ENCODE measurements at places on chromosomes 4 and X.

- no peak for DNase-seq
These were observed 83.3 kb downstream of the SORCS2 start for GRCh38 chr4:7275490-7276154.

DNA sequence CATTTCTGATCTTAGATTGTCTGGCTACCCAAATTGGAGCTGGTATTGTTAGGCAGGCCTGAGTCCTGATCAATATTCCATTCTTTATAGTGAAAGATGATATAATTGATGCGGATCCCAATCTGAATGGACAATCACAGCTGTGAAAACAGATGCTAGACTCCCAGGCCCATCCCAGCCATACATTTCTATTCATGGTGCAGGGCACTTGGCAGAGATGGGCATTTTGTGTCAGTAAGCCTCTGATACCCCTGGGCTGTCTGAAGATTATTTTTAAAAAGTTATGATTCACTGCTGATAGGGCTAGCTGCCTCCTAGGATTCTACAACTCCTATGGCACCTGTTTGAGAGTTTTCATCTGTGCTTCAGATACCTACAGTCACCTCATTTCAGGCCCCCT is 61.2 kb upstream of the TSPAN7 start:
- no peak for DNase-seq

DNA sequence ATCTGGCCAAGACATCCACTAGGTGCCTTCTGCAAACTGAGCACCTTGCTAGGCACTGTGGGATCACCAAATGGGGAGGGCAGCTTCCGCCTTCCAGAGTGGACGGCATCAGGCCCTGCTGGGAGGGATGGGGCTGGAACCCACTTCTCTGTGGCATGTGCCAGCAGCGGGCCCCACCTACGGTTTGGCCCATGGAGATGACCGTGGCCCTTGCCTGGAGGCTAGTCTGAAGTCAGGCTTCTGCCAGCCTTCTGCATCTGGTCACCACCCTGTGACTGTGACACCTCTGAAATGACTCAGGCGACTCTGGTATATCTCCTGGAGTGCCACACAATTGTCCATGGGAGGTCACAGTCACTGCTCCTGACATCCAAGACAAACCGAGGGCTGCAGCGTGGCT is 7.2 kb downstream of the SSR4 start:
- DNase-seq = no peak

DNA sequence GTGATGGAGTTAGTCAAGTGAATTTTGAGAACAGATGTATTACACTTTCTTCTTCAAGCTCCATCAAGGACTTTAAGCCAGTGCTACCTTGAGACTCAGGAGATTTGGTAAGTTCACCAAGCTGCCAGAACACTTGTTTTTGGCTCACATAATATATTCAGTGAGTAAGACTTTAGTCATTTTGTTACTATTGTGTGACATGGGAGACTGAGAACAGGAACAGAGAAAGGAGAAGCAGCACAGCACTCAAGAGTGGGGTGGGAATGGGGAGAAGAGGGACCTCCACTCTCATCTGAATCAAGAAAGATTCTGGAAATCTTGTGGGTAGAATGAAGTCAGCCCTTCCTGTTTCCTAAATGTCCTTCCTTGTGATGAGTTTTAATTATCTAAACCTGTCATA is 87.3 kb upstream of the TET2 start:
- no peak for DNase-seq

DNA sequence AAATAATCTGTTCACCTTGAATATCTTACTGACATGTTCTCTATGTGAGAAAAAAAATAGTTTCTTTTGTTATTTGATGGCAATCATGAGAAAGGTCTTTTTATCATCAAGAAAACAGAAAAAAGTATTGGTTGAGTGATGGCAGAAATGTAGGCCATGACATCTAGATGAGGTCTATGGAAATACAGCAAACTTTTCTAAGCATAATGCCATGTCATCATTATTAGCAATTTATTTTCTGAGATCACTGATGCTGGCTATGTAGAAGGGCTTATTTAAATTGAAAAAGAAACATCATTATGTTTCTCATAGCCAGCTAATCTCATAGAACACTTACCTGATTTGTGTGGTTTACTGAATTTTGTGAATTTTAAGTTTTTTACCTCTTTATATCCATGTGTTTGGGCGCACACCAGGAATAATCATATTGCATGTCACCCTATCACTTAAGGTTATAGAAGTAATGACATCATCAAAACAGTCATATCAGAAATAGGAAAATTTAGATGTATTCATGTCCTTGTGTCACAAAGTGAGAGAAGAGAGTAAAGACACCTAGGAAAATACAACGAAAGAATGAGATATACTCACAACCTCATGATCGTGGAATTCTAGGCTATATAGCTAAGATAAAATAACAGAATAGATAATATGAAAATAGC is 22.4 kb downstream of the UGT2A3 start:
- no peak for DNase-seq

DNA sequence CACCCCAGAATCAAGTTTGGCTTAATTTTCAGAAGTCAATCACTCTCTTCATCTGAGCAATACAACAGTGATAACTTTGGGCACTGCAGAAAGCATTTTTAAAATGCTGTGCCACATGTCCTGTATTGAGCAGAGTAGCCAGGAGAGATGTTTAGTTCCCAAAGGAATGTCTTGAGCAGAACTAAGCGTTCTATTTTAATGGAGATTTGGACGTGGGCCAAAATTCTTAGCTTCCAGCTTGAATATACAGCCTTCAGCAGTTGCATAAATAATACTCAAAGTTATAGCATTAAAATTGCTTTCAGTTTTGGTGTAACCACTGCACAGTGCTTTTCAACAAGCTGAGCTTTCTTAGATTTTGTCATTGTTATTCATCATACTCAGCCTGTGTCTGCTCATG is 679.2 kb downstream of the NLGN4X start:
- DNase-seq = no peak

DNA sequence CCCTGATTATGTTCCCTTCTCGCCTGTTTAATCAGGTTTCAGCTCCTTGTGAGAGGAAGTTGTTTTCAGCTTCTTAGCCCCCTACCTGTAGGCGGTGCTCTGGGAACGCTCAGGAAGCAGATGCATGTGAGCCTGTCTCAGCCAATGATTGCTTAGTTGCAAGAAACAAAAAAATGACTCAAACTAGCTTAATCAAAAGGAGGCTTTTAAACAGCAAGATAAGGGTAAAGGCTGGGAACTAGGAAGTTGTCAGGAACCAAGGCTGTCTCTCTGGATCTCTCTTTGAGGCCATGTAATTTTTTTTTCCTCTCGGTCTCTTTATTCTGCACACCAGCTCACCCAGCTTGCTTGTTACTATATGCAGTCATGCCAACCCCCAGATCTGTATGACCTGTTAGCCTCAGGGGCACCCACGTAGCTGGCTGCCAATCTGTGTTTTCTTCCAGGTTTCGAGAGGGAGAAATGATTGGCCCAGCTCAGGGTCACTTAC is 109.1 kb downstream of the PTTG2 start:
- DNase-seq = no peak

DNA sequence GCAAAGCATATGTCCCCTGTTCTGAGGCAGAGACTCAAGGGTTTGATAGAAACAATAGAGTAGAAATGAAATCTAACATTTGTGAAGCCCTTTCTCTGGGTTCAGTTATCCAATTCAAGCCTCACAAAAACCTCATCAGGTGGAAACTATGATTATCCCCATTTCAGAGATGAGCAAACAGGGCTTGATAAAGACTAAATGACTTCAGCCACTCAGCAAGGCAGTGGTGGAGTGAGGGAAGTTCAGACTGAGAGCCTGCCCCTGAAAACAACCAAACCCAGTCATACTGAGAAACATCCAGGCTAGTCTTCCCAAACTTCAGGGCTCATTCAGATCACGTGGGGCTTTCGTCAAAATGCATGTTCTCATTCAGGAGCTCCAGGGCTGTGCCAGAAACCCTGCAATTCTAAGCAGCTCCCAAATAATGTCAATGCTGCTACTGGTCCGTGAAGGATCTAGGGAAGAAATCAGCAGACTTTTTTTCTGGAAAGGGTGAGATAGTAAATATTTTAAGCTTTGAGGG is 109.6 kb upstream of the KIT start:
- DNase-seq = no peak

DNA sequence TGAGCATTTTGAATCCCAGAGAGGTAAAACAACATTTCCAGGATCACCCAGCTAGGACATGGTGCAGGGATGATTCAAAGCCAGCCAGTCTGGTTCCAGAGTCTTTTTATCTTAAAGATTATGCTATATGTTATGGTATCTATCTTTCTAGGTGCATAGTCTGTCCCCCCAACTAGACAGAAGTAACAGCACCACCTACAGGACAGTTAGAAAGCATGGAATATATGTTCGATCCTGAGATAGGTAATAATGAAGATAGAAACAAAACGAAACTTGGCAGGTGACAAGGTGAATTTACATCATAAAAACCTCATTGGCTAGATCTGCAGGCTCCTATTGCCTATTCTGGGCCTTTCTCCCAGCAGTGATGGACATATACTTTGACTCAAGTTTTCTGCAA is 723.2 kb downstream of the SMARCA1 start:
- no peak for DNase-seq

- DNase-seq = no peak
These were observed 231.6 kb downstream of the NR3C2 start for GRCh38 chr4:148210661-148211060.

DNA sequence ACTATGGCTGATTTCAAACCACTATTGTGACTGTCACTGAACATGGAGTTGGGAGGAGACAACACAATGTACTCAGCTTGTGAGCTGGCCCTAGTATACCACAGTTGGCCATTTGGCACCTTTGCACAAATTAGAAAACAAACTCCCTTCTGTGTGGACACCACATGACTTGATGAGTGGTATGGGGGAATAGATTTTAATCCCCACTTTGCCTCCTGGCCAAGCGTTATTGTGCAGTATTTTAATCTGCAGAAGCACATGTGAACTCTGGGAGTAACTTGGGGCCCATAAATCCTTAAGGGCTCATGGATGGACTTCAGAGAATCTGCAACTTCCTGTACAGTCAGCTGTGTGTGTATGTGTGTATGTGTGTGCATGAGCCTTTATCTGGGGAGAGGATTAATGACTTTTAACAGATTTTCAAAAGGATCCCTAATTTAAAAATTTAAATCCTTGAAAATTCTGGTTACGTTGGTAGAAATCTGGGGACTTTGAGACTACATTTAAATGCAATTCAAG is 105.0 kb upstream of the PAQR3 start:
- no peak for DNase-seq

- DNase-seq = no peak
These were observed 15.3 kb downstream of the CTAG1B start for GRCh38 chrX:154603438-154604430.

- DNase-seq = no peak
These were observed 508.9 kb upstream of the FTHL17 start for GRCh38 chrX:31580726-31581125.

DNA sequence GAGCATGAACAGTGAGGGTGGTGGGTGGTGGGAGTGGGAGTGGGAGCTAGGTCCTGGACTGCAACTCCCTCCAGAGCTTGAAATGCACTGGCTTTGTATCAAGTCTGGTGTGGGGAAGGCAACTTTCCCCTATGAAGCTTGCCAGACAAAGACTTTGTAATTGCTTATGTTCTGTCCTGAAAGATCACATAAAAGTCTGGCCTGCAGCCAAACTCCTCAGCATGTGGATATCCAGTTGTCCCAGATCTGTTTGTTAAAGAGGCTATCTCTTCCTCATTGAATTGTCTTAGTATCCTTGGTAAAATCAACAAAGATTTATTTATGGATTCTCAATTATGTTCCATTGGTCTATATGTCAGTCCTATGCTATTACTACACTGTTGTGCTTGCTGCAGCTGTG is 607.9 kb downstream of the GLUD2 start:
- no peak for DNase-seq

DNA sequence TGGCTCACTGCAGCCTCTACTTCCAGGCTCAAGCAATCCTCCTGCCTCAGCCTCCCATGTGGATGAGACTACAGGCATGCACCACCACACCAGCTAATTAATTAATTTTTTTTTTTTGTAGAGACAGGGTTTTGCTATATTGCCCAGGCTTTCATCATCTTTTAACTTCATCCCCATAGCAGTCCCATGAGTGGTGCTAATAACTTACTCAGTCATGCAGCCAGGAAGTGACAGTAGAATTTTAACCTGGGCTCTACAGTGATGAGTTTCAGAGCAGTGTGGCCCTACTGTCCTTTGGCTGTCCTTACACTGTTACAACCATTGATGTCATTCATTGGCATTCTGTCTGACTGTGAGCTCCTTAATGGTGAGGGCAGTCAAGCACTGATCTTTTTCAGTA is 3.9 kb upstream of the OCIAD2 start:
- no peak for DNase-seq

DNA sequence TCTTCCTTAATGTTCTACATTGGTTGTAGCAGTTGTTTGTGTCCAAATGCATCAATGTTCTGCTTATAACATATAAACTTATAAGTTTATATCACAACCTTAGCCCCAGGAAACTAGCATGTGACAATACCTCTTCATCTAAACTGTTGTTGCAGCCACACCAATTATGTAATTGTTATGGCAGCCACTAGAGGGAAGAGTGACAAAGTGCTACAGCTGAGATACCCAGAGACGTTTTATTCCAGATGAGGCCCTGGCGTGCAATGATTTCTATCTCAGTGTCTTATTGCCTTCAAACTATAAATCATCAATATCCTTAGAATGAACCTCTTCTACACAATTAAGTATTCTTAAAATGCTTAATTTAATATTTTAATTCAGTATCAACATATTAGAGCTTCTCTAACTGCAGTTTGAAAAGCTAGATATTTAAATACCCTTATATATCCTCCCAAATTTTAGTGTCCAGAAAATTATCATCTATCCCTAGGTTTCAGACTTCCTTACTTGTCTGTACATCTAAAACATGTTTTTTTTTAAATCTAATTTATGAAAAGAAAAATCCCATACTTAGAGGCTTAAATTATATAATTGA is 171.6 kb downstream of the PCDH10 start:
- DNase-seq = no peak

- DNase-seq = no peak
These were observed 168.4 kb upstream of the NPY2R start for GRCh38 chr4:155040031-155040430.

GRCh38 chr4:148574911-148575310 is 132.7 kb upstream of the NR3C2 start:
- DNase-seq = no peak

GRCh38 chr4:16237715-16238114 is 11.4 kb upstream of the TAPT1 start:
- no peak for DNase-seq

- no peak for DNase-seq
These were observed 155.2 kb upstream of the SPIN4 start for GRCh38 chrX:63506320-63506719.

- no peak for DNase-seq
These were observed 18.7 kb downstream of the APOO start for GRCh38 chrX:23888887-23889501.

- no peak for DNase-seq
These were observed 216.2 kb upstream of the TECRL start for GRCh38 chr4:64625438-64625837.

GRCh38 chrX:13110433-13111324 is 66.3 kb upstream of the FAM9C start:
- no peak for DNase-seq

- no peak for DNase-seq
These were observed 14.9 kb upstream of the ADD1 start for GRCh38 chr4:2828758-2829181.

All from stimulated activated CD4-positive, alpha-beta T cell treated with anti-CD3 and anti-CD28 coated beads, Interleukin-15, amount 100 ng/mL, for 1 hour (primary cell).